Stimulated activated CD4-positive, alpha-beta T cell treated with anti-CD3 and anti-CD28 coated beads, Interleukin-1b, Interleukin-23, amount 100 ng/mL, for 48 hours (primary cell): ENCODE measurements at places on chromosomes 16 and 17.

- no peak for DNase-seq
Measured at GRCh38 chr17:79132271-79133064, 57.8 kb downstream of the ENGASE start.

DNA sequence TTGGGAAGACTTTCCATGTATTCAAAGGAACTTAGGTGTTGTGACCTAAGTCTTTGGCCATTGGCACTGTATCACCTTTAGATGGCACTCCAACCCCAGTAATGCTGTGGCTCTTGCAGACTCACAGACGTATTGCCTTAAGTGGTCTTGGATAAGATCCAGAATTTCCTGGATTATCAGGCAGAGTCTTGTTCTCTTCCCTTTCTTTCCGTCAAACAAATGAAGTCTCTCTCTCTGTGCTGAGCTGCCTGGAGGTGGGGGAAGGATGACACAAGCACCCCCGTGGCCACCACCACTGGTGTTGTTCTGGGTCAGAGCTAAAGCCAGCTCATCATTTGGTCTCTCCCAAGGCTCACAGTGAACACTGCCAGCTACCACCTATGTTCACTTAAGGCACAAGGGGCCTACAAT lies 789.9 kb upstream of the KIF2B start:
- no peak for DNase-seq

DNA sequence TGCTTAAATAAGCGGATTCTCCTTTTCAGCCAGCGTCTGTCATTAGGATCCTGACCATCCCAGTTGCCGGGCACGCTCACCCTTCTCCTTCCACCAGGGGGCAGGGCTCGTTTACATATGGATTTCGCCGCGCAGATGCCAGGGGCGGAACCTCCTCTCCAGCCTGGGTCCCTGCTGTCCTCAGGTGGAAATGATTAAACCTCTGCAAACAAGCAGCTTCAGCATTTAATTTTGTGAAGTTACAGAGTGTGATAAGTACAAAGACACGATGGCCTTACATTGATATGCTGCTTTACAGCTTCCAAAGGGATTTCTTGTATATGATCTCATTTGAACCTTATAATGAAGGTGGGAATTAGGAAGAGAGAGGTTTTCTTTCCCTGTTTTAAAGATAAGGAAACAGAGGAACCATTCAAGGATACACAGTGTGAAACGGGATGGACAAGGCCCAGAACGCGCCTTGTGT lies 3.9 kb upstream of the KRT28 start:
- DNase-seq = peak; percentile 77

- DNase-seq = no peak
Measured at GRCh38 chr17:79915850-79916430, 76.7 kb upstream of the CBX4 start.

- DNase-seq = no peak
Measured at GRCh38 chr17:74449306-74449705, 17.1 kb upstream of the CD300A start.

GRCh38 chr16:82005027-82005830 lies 6.0 kb downstream of the SDR42E1 start:
- no peak for DNase-seq

- DNase-seq = no peak
Measured at GRCh38 chr17:30203471-30203981, 32.0 kb downstream of the SLC6A4 start.

DNA sequence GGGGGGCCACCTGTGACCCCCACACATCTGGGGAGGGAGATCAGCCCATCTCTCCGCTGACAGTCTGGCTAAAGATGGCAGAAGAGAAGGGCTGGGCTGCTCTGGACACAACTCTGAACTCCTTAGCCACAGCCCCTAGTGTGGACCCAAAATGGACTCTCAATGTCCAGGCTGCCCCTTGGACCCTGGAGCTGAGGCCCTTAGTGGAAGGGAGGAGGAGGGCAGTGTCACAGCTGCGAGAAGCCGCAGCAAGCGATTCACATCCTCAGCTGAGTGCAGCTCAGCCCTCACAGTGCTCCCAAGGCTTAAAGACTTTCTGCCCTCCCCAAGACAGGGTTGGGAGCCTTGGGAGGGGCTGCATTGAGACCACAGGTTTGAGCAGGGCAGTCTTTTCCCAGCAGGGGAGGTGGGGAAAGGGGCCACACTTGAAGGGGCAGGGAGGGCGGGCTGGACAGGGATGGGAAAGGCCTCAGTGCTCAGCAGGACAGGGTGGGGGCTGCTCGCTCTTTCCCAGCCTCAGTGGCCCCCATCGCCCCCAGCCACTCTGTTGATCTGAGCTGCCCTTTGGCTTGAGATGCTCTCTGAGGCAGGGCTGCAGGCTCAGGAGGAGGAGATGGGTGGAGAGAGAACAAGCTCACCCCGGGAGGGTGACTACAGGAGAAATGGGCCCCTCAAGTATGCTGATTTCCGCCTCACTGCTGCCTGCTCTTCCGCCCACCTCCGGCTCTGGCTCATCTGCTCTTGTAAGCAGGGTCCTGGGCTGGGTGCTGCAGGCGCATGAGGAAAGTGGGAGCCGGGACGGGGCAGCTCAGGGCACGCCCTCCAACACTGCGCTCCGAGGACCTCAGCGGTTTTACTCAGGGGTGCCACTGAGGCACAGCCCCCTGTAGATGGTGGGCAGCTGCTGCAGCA lies 50.9 kb upstream of the MTSS2 start:
- no peak for DNase-seq

- no peak for DNase-seq
Measured at GRCh38 chr16:81066681-81067080, 10.4 kb downstream of the C16orf46 start.

GRCh38 chr16:12474047-12474446 lies 329.6 kb downstream of the CPPED1 start:
- DNase-seq = no peak

GRCh38 chr16:964356-965035 lies 6.3 kb downstream of the LMF1 start:
- DNase-seq = peak; percentile 77

DNA sequence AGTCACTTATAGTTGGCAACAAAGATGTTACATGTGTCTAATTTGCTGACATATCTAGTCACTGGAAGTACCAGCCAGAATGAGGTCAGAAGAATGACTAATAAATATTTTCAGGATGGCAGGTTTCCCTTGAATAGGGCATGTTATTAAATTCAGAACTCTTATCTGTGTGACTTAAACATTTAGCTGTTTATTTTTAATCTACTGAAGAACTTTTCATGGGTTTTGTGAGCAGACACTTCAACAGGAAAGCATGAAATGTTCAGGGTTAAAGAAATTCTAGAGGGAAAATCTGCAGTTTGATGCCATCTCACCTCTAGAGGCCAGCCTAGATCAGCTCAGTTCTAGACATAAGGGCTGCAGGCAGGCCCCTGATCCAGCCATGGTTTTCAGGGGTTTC lies 13.2 kb downstream of the JPT2 start:
- DNase-seq = no peak

GRCh38 chr17:7636163-7636562 lies 6.2 kb downstream of the SHBG start:
- DNase-seq = no peak

DNA sequence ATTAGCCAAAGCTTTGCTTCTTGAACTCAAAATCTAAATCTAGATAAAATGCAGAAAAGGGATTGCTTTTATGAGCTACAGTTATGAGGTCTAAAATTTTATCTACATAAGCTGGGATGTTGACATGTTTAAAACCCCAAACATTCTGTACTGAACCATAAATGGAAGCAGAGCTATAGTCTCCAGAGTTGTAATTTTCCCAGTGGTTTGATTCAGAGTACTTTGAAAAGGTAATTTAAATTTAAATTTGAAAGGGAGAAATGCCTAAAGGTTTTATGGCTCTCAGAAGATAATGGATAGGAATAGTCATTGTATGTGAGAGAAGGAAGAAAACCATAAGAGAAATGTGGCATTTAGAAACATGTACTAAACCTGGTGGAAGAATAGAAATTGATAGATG lies 163.2 kb downstream of the PPM1E start:
- no peak for DNase-seq

DNA sequence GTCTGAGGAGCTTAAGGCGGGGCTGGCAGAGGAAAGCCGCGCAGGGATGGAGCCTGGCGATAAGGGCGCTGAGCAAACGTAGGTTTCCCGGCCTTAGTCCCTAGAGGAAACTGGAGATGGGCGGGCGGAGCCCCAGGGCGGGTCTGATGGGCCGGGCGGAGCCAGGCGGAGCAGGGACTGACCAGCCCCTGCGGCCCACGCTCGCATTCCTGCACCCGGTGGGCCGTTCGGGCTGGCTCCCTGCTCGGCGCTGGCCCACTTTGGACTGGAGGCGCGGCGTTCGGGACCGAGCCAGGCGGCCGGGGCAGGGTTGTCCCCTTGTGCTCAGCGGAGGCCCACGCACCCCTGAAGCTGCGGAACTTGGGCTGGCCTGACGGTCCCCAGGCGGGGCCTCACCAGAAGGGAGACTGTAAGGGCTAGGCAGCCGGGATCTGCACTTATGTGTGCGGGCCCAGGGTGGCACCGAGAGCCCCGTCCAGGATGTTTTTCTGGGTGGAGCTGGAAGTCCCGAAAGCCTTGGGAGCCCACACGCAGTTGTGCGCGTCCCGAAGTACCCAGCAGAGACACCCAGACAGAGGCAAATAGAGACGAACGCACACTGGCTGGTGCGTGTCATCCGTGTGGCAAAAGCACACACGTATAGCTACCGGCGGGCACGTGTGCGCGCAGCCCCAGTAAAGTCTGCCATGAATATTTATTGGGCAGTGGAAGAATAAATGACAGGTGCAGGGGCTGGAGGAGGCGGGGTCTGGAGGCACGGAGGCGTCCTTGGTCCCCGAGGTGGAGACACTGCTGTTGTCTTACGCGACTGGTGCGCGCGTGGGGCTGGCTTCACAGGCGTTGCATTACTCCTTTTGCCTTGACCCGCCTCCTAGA lies 1.4 kb downstream of the PYDC1 start:
- DNase-seq = no peak

DNA sequence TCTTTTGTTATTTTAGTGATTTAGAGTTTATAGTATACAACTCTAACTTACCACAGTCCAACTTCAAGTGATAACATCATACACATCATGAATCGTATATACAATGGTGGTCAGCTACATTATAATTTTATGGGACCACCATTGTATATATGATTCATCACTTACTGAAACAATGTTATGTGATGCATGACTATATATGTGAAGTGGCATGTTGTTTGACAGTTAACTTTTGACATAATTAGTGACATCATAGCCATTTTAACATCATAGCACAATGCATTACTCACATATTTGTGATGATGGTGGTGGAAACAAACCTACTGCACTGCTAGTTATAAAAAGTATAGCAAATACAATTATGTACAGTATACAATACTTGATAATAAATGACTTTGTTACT lies 21.9 kb downstream of the DYNLL2 start:
- no peak for DNase-seq

DNA sequence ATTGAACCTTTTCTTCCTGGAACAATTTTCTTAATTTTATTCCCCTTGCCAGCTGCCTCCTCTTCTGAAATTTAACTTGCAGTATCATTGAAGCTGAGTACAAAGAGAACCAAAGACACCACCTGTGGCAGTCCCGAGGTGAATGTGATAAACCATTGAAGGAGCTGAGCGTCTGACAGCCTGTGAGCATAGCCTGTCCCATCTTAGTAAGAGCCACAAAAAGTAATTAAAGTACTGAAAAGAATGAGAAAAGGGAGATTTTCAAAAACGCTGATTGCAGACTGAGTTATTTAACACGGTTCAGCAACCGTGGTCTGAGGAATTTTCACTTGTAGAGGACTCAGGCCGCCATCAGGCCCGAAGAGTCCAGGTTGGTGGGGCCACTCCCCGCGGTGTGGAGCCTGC lies 27.2 kb upstream of the ST6GALNAC1 start:
- DNase-seq = no peak

DNA sequence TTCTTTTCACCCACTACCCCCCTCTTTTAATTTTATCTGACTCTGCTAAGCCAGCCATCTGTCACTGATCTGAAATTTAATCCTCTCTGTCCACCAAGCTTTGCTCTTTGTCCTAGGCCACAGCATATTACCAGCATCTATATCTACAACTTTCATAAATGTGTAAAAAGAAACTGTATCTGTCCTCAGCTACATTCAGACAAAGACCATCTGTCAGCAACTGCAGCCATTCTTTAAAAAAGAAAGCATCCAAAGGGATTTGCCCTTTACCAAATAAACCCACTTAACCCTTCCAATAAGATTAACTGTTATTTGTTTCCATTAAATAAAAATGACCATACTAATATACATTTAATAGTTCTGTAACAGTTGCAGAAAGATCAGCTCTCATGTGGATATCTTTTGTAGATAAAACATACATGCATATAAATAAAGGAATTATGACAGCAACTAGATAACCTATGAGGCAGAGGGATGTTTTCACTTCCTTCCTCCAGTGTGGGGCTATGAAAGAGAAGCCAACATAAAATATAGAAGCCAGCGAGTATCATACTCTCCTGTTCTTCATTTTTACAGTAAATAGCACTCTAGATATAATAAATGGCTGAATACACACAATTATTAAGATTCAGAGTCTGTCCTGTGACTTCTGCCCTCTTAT lies 602.5 kb upstream of the SALL1 start:
- DNase-seq = no peak

GRCh38 chr17:3222505-3222904 lies 15.0 kb downstream of the OR1A1 start:
- DNase-seq = no peak

DNA sequence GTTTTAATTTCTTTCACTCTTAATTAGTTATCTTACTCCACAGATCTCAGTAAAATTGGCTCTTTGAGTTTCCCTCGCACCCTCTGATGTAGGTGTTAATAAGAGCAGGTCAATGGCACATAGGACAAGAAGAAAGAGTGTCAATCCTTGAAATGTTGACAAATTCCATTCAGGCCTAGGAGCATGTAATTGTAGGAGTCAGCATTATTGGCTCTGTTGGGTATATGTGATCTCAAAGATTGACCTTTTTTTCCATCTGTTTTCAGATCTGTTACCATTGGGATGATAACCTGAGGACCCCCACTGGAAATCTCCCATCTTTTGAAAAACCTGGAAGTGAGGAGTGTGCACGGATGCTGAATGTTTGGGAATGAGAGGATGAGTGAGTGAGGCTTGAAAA lies 11.8 kb upstream of the TBKBP1 start:
- no peak for DNase-seq

- DNase-seq = no peak
Measured at GRCh38 chr16:85390511-85391174, 222.5 kb upstream of the GSE1 start.

- no peak for DNase-seq
Measured at GRCh38 chr16:74652249-74652648, 14.4 kb downstream of the RFWD3 start.

GRCh38 chr17:320809-321385 lies 31.7 kb downstream of the RPH3AL start:
- no peak for DNase-seq

DNA sequence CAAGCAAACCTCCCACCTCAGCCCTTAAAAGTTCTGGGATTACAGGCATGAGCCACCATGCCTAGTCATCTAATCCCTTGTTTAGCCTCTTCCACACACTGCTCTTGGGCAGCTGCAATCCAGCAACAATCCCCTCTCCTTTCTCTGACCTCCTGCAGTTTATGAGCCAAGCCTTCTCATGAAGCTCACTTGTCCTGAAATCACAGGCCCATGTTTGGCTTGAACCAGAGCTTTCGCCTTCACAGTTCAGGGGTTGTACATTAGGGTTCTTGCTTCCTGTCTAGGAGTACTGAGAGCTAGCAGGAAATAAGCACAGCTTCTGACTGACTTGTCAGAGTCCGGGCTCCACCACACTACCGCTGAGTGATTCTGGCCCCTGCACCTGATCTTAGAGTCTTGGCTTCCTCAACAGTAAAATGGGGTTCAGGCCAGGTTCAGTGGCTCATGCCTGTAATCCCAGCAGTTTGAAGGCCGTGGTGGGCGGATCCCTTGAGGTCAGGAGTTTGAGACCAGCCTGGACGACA lies 16.3 kb downstream of the ERAL1 start:
- peak; percentile 56 for DNase-seq
